ENCODE measurements at places on chromosomes 3 and 15. TPM values are rescaled to one million over a fixed set of nuclear protein-coding genes. Genes with fewer than 3 reads are reported as not detected.

Gene FOXL2NB
- 0.09 TPM for total RNA-seq

Gene ST3GAL6
- total RNA-seq = 23.6 TPM

Gene CHCHD4
- total RNA-seq = 14.3 TPM

Gene GXYLT2
- 0.54 TPM for total RNA-seq

Gene GOLGA8J
- total RNA-seq = not detected

Gene CADPS
- not detected for total RNA-seq

Gene EFCAB12
- not detected for total RNA-seq

Gene NR2E3
- total RNA-seq = 0.09 TPM

Gene TMEM212
- total RNA-seq = not detected

Gene CELF6
- total RNA-seq = not detected

Gene LMCD1
- 11.0 TPM for total RNA-seq

Gene PRTG
- total RNA-seq = 1.4 TPM

Gene TIMP4
- 0.09 TPM for total RNA-seq

Gene TGM5
- not detected for total RNA-seq

Gene GAP43
- not detected for total RNA-seq

Gene CATSPER2
- total RNA-seq = 1.6 TPM

Gene CADM2
- under 0.01 TPM for total RNA-seq

Gene PLIN1
- 0.09 TPM for total RNA-seq

Gene AKAP13
- total RNA-seq = 74.4 TPM

Gene CNTN4
- total RNA-seq = under 0.01 TPM

Gene CDV3
- total RNA-seq = 228 TPM

Gene HHLA2
- total RNA-seq = not detected

Gene CKMT1B
- total RNA-seq = not detected

Gene LSMEM2
- not detected for total RNA-seq

Gene GNAT1
- total RNA-seq = not detected
